ENCODE measurements at places on chromosomes 5 and 9.

- peak; percentile 55 for DNase-seq
Observed at GRCh38 chr5:107365320-107366109, 305.2 kb downstream of the EFNA5 start.

- no peak for DNase-seq
Observed at GRCh38 chr9:8809741-8810140, 1010.2 kb upstream of the DMAC1 start.

DNA sequence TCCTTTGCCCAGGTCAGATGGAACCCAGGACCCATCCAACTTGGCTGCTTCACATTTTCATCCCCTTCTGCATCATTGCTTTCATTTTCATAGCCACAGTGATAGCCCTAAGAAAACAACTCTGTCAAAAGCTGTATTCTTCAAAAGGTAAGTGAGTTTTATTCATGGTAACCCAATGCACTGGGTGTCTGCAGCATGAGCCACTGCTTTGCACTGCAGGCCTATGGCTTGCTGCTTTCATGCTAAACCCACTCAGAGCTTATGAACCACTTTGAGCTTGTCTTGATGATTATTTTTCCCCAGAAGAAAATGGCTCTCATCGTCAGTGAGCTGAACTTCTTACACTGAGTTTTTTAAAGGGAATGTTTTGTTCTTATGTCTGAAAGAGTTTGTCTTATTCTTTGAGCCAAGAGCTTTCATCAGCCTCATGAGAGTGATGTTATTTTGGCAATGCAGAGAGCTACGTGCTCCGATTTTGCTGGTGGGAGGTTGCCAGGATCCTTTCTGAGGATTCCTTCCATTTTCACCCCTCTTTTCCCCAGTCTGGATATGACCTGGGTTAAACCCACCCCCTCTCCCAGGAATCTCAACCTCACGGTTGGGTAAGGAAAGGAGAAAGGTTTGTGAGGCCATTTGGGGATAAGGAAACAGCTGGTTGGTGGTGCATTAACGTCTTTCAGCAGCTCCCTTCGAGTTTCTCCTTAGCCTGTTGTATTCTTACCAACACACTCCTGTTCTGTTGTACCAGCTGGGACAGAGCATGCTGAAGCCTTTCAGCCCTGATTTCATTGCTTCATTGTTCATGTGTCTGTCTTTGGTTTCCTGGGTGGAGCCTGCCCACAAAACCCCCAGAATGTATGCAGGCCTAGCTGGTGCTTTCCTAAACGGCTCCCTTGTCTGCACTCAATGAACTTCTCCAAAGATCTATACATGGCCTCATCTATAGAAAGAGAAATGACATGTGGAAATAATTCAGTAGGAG lies 47.6 kb downstream of the PDCD1LG2 start:
- DNase-seq = no peak

GRCh38 chr5:136149891-136150290 lies 17.2 kb downstream of the SMAD5 start:
- no peak for DNase-seq

DNA sequence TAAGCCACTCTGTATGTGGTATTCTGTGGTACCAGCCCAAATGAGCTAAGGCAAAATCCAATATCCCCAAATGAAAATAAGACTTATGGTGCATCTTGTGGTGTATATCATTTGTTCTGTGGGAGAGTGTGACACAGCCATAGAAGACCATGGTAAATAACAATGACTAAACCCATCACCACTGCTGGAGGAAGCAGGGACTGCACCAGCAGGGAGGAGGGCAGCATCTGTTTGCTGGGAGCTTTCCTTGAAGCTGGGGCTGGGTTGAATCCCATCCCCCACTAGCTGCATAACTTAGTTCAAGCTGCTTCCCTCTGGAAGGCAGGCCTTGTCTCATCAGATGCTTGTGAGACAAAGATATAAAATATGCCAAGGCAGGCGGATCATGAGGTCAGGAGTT lies 14.2 kb downstream of the GADD45G start:
- DNase-seq = no peak
